ENCODE measurements at places on chromosomes 11 and 22.

GRCh38 chr11:119236891-119237290, 30.8 kb downstream of the CBL start:
- DNase-seq: no peak

DNA sequence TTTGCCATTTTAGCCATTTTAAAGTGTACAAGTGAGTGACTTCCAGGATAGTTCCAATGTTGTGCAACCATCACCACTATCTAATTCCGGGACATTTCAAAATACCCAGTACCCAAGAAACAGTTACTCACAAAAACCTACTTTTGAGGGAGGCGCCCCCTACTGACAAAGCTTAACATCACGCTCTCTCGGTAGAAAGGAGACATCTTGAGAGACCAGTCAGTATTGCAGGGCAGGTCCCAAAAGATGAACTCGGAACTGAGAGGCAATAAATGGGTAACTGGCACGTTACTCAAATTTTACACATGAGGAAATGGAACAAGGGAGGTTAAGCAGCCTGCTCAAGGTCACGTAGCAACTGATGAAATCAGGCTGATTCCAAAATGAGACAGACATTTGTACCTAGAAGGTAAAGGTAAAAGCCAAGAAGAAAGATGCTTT, 50.0 kb upstream of the POU2AF1 start:
- DNase-seq: peak; percentile 50

DNA sequence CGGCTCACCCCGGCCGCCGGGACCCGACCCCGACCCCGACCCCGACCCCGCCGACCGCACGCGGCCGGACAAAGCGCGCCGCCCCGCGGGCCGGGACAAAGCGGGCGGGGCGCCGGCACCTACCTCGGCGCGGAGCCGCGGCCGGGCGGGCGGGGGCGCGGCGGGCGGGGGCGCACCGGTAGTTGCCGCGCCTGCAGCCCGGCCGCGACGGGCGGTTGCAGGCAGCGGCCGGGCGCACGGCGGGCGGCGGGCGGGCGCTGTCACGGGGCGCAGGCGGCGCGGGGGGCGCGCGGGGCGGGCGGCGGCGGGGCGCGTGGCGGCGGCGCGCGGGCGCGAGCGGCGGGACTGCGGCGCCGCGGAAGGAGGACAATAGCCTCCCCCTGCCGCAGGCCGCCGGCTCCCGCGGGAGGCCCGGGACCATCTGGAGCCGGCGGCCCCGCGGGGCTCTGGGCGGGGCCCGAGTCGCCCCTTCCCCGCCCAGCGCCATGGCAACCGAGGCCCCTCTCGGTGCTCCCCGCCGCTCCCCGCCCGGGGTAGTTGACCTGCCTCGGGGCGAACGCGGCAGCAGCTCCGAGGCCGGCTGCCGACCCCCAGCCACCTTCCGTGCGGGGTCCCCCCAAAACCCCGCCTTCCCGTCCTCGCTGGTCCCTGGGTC, 851 bp downstream of the SPTBN2 start:
- peak; percentile 45 for DNase-seq

- no peak for DNase-seq
Observed at GRCh38 chr11:7936615-7937014, 4.9 kb downstream of the OR10A3 start.

GRCh38 chr11:90407350-90407749, 184.5 kb upstream of the CHORDC1 start:
- no peak for DNase-seq

DNA sequence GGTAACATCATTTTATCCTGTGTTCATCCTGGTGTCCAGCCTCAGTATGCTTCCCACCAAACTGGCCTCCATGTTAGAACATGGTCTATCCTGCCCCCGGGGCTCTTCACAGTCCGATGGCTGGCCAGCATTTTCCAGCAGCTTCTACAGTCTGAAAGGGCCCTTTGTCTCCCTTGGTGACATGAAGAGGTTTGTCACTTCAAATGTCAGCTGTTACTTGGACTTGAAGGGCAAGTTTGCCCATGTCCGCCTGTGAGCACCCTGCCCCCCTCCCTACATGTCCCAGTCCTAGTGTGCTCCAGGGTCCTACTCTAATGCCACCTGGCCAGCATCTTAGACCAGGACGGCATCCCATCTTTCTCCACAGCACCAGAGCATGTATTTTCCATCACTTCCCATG, 24.7 kb downstream of the PATZ1 start:
- no peak for DNase-seq

GRCh38 chr11:122981388-122982264, at the start of gene BSX:
TSS of gene BSX (minus strand) at chr11:122981834. CDS start at chr11:122981671, 163 bp downstream.
- DNase-seq: peak; percentile 81

- DNase-seq: no peak
Observed at GRCh38 chr11:17263769-17264168, 12.8 kb upstream of the NUCB2 start.

- DNase-seq: no peak
Observed at GRCh38 chr11:6565988-6566703, 37.3 kb downstream of the RRP8 start.

GRCh38 chr11:102006835-102007566, 40.2 kb upstream of the CFAP300 start:
- DNase-seq: no peak

DNA sequence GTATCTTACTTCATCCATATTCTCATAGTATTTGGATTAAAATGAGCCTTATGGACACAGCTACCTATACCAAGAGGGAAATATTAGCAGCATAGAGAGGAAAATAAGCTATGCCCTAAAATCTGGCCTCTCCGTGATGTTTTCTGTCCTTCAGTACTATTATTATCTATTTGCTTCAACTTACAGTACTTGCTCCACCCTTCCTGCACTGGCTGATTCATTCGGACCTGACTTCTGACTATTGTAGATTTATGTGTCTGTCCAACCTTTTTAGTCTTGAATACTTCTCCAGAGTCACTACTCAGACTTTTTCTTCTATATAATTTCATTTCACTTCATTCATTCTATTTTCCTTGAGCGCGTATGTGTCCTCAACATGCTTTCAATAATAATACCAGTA, 45.1 kb upstream of the SESN3 start:
- no peak for DNase-seq

- no peak for DNase-seq
Observed at GRCh38 chr11:68934666-68935065, 31.0 kb downstream of the IGHMBP2 start.

GRCh38 chr11:75029836-75030631, 41.3 kb downstream of the NEU3 start:
- no peak for DNase-seq

- DNase-seq: no peak
Observed at GRCh38 chr11:57473285-57473841, 13.0 kb downstream of the RTN4RL2 start.

DNA sequence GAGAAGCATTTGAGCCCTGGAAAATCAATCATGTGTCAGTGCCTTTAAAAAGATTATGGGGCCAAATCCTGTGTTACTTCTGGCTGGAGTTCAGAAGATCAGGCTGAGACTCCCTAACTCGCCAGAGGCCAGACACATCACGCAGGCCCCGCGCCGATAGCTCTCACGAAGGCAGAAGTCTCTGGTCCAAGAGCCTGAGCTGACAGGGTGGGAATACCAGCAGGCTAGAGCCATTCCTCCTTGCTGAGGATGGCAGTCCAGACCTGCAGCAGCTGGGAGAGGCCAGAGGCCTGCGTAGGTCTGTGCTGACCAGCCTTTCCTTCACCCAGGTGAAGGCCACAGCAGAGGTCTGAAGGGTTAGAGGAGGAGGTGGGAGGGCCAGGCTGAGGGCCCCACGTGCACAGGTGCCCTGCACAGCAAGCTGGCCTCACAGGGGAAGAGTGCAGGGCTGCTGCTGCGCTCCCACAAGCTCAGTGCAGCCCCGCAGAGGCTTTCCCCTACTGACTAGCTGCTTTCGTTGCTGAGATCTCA, 52.9 kb downstream of the ST14 start:
- no peak for DNase-seq

DNA sequence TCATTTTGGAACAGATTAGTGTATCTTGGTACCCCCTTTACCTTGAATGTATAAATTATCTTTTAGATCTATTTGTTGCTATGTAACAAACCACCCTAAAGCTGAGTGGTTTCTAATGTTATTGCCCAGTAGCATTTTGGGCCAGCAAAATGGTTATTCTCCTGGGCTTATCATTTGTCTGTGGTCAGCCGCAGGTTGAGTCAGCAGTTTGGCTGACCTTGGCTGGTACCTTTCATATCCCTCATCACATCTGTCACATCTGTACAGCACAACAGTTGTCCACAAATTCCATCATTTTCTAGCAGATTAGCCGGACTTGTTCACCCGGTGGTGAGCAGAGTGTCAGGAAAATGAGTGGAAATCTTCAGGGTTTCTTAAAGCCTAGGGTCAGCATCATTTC, 588.5 kb upstream of the ARHGAP42 start:
- no peak for DNase-seq

DNA sequence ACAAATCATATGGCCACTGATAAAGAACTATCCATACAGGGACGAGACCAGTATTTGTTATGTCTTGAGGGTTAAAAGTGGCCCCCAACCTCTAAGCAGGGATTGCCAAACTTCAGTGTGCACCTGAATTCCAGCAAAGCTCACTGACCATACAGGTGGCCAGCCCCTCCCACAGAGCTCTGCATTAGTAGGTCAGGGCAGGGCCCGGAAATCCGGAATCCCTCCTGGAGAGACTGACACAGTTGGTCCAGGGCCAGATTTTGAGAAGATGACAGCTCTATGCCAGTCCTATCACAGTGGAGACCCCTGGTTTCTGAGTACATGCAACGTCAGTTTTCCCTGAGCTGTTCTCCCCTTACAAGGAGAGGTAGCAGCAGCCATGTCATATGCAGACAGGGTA, 20.8 kb downstream of the VPS37C start:
- DNase-seq: no peak

DNA sequence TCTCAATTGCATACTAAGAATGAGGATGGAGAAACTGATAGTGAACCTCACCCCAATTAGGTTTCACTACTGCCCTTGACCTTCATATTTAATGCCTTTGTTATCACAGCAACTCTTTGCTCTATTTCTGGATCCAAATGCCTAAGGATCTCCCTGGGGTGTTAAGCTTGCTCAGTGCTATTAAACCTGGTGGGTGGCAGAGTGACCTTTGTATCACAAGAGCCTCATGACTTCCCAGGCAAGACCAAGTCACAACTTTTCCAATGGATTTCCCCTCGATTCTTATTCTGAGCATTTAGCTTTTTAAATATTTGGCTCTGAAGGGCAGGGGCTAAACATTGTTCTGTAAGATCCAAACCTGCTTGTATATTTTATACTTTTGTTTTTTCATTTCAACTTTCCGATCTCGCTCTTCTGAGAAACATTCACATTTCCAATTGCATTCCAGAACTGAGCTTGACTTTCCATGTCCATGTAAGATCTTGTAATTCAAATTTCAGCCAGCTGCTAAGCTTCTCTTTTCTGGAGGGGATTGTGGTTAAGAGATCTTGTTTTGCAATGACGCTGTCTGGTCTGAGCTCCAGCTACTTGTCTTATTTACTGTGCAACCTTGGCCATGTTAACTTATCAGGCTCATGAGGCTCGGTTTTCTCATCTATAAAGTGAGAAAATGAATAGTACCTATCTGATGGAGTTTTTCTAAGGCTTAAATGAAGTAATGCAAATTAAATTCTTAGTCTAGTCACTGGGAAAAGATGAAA, 6.4 kb upstream of the EHF start:
- no peak for DNase-seq

DNA sequence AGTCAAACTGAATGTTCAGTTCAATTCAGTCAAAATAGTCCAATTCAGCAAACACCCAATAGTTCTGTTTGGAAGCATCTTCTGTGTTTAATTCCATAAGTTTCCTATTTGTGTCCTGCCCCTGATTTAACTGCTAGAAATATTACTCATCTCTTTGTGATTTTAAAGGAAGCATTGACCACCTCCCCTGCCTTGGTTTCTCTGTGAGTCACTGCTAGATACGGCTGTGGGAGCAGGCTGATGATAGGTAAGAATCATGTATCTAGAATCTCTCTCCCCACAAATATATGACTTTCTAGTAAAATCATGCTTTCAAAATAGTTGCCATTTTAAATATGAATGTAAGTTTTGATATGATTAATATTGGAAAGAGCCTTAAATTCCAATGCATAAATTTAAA, 888.5 kb downstream of the NTM start:
- no peak for DNase-seq

DNA sequence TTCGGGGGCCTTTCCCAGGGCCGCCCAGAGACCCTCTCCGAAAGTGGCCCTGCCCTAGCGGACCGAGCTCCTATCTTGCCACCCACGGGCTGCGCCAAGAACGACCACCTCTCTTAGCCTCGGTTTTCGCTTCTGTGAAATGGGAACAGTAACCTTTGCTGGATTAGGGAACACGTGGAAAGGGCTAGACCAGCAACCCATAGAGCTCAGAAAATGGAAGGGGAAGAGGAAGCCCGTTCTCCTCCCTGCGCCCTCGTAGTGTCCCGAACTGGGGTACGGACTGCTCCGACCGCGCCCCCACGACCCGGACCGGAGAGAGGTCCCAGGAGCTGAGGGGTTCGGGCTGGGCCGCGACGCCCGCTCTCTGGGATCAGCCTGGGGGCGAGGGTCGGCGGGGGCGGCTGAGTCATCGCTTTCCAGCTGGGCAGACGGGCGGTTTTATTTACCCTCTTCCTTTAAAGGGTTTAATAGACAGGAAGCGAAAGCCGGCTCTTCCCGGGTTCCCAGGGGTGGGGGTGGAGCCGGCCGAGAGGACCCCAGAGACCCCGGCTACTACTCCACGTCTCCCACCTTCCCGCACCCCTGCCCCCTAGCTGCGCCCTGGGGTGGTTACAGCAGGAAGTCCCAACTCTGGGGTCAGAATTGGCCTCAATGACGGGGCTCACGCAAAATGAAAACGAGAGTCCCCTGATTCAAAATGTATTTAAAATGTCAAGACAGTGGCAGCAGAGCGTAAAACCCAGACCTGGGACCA, 907 bp upstream of the PHLDA2 start:
- DNase-seq: peak; percentile 32

- DNase-seq: no peak
Observed at GRCh38 chr11:83410605-83411565, 124.7 kb upstream of the CCDC90B start.

DNA sequence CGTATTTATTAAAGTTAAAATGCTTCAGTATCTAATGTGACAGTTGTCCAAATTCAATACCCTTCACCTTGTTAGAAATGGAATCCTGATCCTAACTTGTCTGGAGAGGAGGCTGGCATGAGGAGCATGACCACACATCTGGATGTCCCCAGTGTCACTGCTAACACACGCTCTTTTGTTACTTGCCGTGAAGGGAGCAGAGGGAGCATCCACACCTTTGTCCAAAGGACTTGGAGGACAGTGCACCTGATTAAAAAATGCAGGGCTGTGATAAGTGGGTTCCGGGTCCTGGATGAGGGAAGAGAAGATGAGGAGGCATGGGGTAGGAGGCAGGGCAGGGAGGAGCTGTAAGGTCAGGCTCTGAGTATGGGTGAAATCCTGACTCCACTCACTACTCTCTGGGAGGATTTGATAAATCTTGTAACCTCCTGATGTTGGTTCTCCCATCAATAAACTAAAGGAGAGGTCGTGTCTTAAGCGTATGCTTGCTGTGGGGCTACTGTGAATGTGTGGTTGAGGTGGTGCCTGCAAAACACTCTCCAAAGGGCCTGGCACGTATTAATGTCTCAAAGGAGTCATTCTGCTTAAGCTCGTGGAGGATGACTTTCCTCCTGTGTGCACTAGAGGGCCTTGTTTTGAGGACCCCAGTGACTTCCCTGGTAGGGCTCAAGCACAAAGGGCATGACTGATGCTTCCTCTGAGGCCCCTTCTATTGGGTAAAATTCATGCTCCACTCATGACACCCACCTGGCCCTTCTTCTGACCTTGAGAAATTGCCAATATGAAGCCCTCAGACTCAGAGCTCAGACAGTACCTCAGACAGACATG, 16.8 kb upstream of the IGLL5 start:
- peak; percentile 53 for DNase-seq
